ENCODE measurements at places on chromosomes 5 and 9. TPM values are rescaled to one million over a fixed set of nuclear protein-coding genes. Genes with fewer than 3 reads are reported as not detected.

Gene GLDC
- total RNA-seq = 0.82 TPM

DNA sequence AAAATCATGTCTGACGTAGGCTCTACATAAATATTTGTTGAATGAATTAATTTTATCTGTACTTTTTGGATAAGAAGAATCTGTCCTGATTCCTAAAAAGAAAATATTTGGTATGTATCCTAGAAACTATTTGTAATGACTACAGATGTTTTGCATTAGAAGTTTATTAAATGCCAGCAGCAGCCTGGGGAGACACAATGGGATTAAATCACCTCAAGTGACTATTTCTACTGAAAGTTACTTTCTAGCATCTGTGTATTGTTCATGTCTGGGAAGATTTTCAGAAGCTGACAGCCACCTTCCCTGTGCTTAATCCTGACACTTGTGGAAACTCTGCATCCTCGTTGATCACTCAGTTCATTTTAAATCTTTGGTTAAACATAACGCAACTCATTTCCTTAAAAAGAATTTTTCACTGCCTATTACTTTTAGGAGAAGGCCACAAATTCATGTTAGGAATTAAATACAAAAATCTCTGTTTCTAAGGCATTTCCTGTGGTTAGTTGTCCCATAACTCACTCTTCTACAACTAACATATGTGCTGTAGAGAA, 209.3 kb upstream of the PPP1R2B start:
- DNase-seq = no peak

DNA sequence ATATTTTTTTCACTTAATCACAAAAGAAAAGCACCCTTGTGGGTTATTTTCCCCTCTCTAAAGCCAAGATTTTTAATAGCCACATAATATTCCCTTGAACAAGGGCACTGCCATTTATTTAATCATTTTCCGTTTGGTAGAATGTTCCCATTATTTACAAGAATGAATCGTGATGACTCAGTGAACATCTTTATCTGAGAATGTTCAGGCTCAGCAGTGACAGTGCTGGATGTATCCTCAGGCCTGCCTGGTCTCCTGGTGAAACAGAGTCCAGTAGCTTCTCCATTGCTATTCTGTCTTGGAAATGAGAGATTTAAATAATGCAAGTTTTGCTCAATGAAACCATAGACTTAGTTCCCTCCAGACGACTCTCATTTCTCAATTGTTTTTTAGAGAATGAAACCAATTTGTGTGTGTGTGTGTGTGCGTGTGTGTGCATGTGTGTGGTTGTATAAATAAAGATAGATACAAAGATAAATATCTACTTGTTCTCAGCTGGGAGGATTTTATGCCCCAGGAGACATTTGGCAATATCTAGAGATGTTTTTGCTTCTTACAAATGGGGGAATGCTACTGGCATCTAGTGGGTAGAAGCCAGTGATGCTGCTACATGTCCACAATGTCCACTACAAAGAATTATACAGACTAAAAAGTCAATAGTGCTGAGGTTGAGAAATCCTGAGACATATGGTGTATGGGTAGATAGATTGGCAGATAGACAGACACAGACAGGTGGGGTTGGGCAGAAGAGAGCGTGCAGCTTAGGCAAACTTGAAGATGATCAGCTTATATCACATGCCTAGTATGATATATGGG, 55.0 kb downstream of the PAPPA start:
- DNase-seq = peak; percentile 37

DNA sequence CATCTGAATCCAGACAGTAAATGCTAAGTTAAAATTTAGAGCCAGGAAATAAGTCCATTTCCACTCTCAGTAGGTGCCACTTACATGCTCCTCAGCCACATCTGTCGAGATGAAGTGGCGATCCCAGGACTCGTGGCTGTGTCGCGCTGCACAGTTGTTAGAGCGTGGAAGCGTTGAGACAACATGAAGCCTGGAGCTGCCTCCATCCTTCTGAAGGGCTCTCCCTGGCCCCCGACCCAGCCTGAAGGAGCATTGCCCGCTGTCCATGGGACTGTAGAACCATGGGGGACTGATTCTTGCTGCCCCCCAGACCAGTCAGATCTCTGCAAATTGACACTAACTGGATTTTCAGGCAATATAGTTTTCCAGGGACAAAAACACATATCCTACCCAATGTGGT, 58.9 kb downstream of the IRX1 start:
- no peak for DNase-seq

DNA sequence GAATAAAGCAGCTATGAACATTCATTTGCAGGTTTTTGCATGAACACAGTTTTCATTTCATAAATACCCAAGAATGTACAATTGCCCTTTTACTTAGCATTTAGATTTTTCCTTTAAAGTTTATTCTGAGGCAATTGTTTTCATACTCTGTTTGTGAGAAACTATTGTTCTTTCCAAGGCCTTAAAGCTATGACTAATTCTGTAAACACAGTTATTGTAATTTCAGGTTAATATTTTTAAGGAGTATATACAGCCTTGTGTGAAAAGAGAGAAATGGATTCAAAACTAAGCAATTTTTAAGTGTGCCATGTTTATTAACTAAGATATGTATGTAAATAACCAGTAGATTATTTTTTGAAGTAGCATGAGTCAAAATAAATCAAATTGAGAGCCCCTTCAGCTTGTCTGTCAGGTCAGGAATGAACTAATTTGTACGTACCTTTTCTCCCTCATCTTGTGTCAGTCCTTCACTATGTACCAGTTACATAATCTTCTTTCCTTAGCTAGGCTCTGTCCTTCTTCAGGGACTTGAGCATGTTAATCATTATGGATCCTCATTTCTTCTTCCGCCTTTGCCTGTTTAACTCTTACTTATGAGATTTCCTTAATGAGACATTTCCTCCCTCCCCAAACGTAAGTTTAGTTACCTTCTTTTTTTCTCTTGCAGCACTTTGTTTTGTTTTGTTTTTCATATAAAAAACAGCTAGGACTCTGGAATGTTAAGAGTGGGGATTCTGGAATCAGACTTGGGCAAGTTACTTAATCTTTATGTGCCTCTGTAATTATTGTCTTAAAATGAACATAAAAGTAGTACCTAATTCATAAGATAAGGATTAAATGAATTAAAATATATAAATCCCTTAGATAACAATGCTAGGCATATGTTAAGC, 63.6 kb downstream of the NIPBL start:
- DNase-seq = no peak

GRCh38 chr5:80409367-80409966, 1.6 kb downstream of the ZFYVE16 start:
- no peak for DNase-seq

- no peak for DNase-seq
Measured at GRCh38 chr5:155106221-155106620, 92.7 kb downstream of the KIF4B start.

All from MG63 (cell line).